Stimulated activated CD8-positive, alpha-beta memory T cell treated with anti-CD3 and anti-CD28 coated beads, Interleukin-7, amount 100 ng/mL, for 1 hour (primary cell): ENCODE measurements at places on chromosomes 2 and 18.

DNA sequence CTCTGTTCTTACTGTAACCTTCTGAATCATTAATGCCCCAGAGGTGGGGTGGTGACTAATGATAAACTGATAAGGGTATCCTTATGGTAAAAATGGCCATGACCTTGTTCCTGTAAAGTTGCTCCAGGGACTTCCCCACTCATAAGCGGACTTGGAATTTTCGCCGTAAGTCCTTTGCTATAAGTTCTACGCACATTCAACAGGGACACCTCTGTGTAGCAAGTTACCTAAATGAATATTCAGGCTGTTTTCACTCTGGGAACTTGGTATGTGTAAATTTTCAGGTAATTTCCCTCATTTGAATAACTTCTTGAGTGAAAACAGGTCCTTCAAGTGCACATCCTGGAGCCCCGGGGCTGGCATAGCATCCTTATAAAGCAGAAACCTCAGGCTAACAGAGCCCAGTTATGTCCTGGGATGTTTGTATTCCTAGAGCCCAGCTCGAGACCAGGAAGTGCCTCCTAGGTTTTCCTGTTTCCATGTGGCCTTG, 9.4 kb upstream of the AGFG1 start:
- DNase-seq: no peak

DNA sequence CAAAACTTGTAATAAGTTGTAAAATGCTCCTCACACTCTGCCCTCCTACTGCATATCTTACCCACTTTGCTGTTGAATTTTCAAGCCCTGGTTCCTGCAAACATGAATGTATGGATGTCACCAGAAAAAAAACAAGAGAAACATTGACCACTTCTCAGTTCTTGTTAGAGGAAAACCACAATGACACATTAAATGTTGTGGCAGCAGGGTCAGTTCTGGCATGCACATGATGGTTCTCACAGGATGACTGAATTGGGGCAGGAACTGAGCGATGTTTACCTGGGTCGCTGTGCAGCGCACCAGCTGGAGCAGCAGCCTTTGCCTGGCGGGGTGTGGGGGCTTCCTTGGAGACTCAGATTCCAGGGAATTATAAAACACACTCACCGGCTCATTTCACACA, 14.0 kb upstream of the PRKCE start:
- DNase-seq: no peak

DNA sequence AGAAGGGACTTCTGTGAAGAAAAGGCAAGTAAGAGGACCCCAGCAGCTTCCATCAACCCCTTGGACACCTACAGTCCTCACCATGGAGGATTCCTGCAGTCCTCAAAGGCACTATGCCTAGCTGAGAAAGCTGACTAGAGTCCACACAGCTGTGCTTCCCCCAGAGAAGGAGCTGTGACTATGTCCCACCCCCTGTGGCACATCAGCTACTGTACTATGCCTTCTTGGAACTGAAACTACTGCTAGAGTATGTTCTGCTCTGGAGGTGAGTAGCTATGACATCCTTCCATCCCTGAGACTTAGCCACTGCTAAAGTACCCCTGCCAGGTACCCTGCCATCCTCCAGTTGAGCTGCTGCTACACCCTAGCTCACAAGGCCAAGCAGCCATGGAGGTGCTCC, 690.2 kb upstream of the CHAC2 start:
- no peak for DNase-seq

- DNase-seq: no peak
Measured at GRCh38 chr2:46298522-46299353, 1.5 kb downstream of the EPAS1 start.

- no peak for DNase-seq
Measured at GRCh38 chr2:147913701-147914480, 69.1 kb downstream of the ACVR2A start.

- no peak for DNase-seq
Measured at GRCh38 chr2:101113441-101114267, 37.5 kb downstream of the TBC1D8 start.

GRCh38 chr2:179140571-179140970, 90.6 kb upstream of the CCDC141 start:
- no peak for DNase-seq

DNA sequence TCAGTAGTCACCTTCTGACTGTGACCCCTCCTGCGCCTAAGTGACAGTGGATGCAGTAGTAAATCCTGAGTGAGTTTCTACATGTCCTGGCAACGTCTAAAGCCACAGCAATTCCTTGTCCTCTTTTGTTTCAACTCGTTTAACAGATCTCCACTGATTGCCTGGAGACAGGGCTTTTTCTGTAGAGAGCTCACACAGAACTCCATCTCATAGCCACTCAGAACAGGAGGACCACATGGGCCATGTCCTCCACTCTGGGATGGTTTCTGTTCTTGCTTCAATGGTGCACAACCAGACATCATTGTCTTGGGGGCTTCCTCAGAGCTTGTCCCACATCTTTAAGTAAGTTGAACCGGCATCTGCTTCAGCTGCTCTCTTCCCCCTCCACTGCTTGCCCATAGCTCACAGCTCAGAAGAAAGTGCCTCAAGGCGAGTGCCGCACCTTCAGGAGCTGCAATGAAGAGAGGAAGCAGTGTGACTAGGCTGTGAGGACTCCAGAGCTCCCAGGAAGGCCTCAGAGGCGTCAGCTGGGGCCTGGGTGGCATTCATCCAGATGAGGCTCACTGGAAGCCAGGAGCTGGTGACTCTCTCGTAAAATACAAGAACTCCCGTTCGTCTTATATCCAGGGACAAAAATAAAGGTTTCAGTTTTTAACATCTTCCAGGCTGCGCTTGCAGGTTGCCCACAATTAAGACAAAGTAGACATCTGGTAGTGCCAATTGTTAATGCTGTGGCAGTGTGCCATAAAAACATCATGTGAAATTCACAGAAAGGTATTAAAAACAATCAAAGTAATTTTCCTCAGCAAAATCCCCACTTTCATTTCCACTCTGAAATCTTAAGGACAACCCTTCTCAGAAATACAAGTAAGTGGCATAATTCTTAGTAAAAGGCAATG, 37.3 kb downstream of the ST3GAL5 start:
- no peak for DNase-seq

DNA sequence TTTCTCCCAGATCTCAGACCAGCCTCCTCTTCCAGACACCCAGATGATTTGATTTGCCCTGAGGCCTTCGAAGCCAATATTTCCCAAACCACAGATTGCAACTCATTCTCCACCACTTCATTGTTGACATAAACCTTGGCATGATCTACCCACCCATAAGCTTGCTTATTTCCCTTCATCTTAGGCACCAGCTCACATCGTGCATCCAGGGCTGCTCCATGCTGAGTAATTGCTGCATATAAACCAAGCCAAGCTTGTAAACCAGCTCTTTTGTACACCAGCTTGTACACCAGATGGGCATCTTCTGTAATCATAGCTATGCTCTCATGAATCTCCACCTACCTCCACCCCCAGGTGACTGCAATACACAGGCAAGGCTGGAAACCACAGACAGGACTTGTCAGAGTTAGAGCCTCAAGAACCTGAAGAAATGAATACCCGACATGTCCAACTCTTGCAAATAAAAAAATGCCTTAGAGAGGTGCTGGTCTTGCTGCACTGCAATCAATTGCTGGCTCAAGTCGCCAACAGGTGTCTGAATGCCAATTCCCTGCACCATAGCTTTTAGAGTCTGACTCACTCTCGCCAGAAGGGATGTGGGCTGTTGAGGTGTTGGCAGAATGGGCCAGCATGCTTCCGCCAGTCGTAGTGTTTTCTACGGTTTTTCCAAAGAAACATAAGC, 31.5 kb downstream of the TRABD2A start:
- DNase-seq: no peak

GRCh38 chr2:193276560-193276959, 1081.8 kb upstream of the TMEFF2 start:
- DNase-seq: no peak

- DNase-seq: no peak
Measured at GRCh38 chr2:178448968-178449661, 1.9 kb downstream of the PRKRA start.

DNA sequence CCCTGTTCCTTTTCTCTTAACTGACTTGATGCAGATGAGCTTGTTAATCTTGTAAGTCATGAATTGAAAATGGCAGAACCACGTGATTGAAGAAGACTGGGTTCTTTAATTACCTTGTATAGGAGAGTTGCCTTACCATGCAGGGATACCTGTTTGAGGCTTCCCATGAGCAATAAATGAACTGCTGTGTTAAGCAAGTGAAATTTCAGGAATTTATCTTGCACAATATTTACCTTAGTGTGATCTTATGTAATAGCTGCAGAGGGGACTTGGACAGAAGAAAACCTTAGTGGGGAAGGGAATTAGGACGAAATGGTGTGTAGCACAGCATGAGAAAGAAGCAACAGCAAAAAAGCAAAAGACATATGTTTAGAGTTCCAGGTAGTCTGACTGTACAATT, 384.0 kb upstream of the TMEFF2 start:
- DNase-seq: no peak

GRCh38 chr2:101399021-101399799, 11.9 kb upstream of the CREG2 start:
- no peak for DNase-seq
